Stimulated activated naive CD8-positive, alpha-beta T cell treated with anti-CD3 and anti-CD28 coated beads, Interleukin-15, Interleukin-2, amounts not matched to agents 100 U/mL and 50 U/mL, for 24 hours (primary cell): ENCODE measurements at places on chromosomes 2 and 18.

GRCh38 chr2:46863882-46864281 lies 51.7 kb downstream of the MCFD2 start:
- no peak for DNase-seq

GRCh38 chr18:36828157-36828629 lies 609 bp downstream of the TPGS2 start:
- peak; percentile 34 for DNase-seq

GRCh38 chr2:159797225-159797542 lies 824 bp downstream of the CD302 start:
- DNase-seq: no peak

GRCh38 chr18:3566851-3567250 lies 116.9 kb downstream of the TGIF1 start:
- no peak for DNase-seq

GRCh38 chr2:144217853-144218633 lies 301.9 kb downstream of the ZEB2 start:
- DNase-seq: no peak

GRCh38 chr2:123993728-123994323 lies 31.3 kb upstream of the CNTNAP5 start:
- peak; percentile 7 for DNase-seq

DNA sequence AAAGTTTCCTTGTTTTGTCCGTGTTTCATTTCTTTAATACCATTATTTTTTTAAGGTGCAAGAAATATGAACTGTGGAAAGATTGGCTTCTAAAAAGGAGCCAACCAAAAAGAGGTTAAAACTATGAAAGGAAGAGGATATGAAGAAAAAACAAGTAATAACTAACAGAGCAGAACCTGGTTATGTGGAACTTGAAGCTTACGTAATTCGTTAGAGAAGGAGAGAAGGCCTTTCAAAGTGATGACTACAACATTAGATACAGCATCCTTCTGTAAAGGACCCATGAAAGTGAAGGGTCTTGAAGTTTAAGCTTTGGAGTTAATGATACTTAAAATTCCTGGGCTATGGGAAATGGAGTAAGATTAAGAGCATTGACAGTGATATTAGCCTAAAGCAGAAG lies 84.5 kb downstream of the ANKRD12 start:
- no peak for DNase-seq

DNA sequence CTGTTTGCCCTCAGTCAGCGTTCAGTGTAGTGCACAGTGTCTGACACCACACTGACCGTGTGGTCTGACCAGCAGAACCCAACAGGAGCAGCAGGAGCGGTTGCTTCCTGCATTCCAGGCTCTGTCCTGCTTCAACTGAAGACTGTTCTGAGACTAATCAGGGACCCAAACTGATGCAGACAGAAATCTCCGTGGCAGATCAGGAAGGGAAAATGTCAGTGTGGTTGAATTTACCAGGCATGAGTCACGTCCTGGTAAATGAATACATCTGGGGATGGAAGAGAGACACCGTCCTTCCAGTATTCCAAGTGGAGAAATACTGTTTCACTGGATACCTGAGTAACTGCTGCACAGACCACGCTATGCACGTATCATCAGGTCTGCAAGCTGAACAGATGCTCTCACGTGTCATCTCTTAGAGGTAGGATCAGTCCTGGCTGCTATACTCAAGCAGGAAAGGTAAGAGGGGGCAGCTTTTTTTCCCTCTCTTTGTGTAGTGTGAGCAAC lies 223.6 kb upstream of the EPAS1 start:
- DNase-seq: no peak

GRCh38 chr2:84855731-84856130 lies 25.2 kb downstream of the TRABD2A start:
- no peak for DNase-seq

DNA sequence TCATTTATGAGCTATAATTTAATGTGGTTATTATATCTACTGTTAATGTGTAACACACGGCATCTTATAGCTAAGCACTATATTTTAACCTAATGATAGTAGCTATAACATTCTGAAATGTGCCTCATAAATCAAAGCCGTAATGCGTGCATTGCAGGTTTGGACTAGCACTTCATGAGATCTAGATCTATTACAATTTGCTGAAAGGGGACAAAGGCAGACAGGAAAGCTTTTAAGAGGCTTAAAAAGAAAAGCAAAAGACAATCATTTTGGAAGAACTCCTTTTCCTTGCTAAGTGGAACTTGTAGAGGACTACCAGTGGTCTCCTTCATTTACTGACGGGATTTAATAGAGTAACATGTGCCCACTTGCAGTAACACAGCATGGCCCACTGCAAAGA lies 213.1 kb downstream of the NBAS start:
- DNase-seq: no peak

- DNase-seq: no peak
These were observed 768 bp upstream of the CYBRD1 start for GRCh38 chr2:171521361-171522051.

GRCh38 chr2:83055376-83056010 lies 1403.6 kb downstream of the SUCLG1 start:
- no peak for DNase-seq

DNA sequence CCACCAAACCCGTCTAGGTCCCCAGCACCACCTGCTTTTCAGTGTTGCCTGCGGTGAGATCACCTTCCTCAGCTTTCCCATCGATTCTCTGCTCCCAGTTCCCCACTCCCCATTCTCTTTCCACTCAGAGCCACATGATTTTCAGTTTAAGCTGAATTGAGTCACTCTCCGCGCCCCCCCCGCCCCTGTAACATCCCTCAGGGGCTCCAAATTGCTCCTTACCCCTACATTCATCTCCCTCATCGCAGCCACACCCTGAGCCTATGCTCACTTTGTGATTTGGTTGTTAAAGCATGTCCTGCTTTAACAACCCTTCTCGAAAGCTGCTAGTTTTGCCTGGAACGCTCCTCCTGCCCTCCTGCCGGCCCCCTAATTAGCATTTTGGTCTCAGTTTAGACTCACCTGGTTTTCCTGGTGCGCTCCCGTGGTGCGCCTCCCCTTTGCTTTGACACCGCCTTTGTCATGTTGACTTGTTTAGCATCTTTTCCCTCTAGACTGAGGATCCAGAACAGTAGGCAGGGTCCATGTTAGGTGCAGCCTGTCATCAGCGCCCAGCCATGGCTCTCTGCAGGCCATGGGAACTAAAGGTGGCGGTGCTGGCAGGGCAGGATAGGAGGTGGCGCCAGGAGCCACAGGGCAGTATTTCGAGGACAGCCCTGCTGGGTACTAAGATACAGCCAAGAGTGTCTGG lies 60.8 kb downstream of the ST3GAL5 start:
- DNase-seq: no peak

DNA sequence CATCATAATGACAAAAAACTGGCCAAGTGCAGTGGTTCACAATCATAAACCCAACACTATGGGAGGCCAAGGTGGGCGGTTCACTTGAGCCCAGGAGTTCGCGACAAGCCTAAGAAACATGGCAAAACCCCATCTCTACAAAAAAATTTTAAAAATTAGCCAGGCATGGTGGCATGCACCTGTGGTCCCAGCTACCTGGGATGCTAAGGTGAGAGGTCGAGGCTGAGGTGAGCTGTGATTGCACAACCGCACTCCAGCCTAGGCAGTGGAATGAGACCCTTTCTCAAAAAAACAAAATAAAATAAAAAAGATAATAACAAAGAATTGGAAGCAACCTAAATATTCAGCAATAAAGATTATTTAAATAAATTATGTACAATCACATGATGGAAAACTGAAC lies 21.8 kb downstream of the PSTPIP2 start:
- no peak for DNase-seq

GRCh38 chr2:69716555-69717120 lies 25.3 kb upstream of the ANXA4 start:
- DNase-seq: no peak

DNA sequence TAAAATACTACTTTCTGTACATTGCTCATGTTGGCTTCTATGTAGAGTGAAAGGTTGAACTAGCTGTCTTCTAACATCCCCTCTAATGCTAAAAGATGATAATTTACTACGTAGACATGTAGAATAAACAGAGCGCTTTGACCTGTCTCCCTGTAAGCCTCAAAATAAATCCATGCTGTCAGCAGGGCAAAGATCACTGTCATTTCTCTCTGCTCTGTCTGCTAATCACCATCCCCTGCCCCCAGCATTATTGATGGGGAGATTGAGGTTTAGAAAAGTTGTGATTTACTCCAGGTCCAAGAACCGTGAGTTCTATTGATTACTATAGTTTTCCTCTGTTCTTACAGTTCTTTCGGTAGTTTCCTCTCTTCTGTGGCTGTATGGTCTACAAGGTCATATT lies 39.0 kb upstream of the GRHL1 start:
- DNase-seq: no peak

- DNase-seq: no peak
These were observed 119.9 kb upstream of the ACVR1C start for GRCh38 chr2:157748371-157749142.
